ENCODE measurements at places on chromosomes 5 and 9.

GRCh38 chr9:42386477-42386876, 203.0 kb downstream of the SPATA31A6 start:
- DNase-seq = no peak

DNA sequence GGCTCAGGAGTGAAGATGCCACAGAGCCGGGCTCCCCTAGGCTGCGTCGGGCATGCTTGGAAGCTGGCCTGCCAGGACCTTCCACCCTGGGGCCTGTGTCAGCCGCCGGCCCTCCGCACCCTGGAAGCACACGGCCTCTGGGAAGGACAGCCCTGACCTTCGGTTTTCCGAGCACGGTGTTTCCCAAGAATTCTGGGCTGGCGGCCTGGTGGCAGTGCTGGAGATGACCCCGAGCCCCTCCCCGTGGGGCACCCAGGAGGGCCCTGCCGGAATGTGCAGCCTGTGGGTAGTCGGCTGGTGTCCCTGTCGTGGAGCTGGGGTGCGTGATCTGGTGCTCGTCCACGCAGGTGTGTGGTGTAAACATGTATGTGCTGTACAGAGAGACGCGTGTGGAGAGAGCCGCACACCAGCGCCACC, 113.1 kb downstream of the RXRA start:
- DNase-seq = no peak

DNA sequence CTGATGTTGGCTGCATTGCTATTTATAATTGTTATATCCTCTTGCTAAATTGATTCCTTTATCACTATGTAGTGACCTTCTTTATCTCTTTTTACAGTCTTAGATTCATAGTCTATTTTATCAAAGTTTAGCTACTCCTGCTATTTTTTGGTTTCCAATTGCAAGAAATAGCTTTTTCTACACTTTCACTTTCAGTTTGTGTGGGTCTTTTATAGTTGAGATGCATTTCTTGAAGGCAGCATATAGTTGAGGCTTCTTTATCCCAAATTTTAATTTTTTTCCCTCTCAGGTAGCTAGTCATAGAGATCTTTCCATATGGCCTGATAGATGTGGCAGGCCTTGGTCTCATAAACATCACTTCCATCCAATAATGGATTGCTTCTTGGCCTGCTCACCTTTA, 228.5 kb downstream of the COMMD10 start:
- DNase-seq = no peak

- DNase-seq = no peak
These were observed 39.0 kb downstream of the ITK start for GRCh38 chr5:157219491-157220271.

- DNase-seq = no peak
These were observed 101.4 kb downstream of the RALGPS1 start for GRCh38 chr9:127015921-127016512.

DNA sequence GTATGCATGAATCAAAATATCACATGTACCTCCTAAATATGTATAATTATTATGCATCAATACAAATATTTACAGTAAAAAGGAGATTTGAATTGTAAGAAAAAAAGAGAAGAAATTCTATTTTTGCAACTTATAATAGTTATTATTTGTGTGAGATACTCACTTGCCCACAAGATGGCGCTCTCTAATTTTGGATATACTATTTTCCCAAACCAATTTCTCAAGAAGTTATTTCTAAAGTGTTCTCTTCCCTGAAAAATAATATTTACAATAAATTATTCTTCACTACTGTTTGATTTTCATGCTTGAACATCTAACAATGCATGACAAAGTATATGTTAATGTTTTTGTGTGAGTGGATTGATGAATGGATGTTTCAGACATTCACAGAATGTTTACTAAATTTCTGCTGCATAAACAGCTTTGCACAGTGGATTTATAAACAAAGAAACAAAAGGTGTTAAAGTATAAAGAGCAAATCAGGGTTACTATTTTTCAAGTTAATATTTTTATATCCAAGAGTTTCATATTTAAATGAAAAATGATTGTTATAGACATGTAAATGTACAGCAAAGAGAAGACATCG, 503.4 kb downstream of the PDE4D start:
- DNase-seq = peak; percentile 27

DNA sequence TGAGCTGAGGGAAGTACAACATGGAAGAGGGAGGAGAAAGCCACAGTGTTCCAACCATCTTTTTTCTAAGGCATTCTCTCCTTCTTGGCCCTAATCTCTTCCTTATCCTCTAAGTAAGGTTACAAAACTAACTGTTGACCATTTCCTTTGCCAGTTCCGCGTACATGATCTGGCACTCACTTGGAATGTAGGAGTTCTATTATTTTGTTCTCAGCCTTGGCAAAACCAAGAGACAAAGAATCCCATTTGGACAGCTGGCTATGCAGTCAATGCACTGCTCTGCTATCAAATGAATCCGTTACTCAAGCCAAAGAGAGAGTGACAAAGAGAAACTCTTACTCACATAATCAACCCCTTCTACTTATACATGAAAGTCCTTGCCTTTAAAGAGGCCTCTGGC, 410.3 kb downstream of the DTWD2 start:
- no peak for DNase-seq

DNA sequence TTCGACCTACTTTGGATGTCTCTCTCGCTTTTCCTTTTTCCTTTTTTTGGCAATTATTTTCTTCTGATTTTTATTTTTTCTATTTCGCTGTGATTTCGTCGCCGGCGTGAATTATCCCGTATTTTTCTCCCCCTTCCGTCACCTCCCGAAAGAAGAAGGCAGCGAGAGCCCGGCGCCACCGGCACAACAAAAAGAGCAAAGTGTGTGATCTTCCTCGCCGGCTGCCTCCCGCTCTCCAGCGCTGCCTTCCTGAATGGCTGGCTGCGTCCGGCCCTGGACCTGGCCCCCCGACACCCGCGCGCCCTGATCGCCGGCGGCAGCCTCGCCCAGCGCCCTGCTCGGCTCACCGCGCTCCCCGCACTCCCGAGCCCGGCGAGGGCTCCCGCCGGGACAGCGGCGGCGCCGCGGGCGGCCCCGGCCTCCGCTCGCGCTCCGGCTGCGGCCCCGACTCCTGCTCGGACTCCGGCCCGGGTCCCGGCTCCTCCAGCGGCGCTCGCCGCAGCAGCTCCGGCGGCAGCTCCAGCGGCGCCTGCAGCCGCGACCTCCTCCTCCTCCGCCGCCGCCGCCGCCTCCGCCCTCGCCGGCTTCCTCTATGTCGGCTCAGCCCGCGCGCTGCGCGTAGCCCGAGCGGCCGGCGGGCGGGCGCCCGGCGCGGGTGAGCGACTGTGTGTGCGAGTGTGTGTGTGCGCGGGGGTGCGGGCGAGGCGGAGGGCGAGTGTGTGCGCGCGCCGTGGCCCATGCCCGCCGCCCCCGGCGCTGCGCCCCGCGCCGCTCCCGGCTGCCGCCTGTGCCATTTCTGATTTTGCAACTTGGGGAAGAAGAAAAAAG, 960 bp downstream of the NR2F1 start:
- DNase-seq = peak; percentile 31

DNA sequence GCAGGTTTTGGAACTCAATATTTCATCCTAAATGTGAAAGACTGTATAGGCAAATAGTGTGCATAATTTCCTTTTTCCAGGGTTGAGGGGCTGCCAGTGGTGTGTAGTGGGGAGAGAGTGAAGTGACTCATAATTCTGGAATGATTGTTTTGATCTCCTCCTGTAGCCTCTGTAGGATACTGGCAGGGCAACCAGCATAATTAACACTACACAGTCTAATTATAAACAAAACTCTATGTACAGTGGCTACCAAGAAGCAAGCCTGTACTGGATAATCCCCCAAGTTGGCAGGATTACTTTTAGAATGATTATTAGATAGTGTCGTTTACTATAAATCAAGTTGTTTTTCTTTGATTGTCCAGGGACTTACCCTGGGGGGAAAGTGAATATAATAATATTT, 32.2 kb downstream of the LNPEP start:
- no peak for DNase-seq

- no peak for DNase-seq
These were observed 370.8 kb upstream of the RFX3 start for GRCh38 chr9:3896576-3896975.

DNA sequence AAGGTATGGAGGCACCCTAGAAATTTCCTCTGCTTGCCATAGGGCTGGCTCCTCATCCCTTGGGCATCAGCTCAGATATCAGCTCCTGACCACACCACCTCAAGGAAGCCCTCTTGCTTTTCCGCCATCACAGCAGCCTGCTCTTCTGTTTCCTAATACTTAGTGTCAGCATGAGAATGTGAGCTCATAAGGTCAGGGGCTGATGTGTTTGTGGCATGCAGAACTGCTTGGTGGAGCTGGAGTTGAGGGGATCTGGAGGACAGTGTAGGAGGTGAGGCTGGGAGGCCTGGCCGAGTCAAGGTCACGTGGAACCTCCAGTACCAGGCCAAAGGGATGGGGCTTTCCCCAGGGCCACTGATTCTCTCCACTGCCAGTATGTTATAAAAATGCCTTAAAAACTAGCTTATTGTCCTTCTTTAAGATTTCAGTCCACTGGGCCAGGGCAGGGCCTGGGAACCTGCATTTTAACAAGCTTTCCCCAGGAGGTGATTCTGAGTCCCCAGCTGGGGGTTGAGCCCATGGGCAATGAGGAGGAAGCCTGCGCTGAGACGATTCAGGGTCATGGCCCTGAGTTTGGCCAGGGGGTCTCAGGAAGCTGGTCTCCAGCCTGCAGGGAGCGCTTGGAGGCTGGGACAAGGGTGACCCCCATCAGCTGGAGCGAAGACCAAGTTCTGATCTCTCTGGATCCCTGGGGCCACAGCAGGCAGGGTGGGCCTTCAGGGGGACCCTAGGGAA, 28.6 kb downstream of the DAB2IP start:
- no peak for DNase-seq

DNA sequence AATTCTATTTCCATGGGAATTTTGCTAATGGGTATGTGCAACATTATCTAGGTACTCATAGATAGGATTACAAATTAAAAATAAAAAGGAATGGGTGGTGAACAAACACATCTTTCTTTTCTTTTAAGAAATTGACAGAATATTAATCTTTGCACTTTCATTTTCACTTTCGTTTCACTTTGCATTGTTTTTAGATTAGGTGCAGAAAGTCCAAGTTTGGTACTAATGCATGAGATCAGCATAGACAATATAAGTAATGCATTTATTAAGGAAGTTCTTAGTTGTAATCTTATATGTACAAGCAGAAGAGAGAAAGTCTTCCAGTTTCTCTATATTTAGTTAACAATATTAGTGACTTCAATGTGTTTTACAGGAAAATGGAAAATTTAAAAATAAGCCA, 196.5 kb downstream of the COMMD10 start:
- DNase-seq = no peak

DNA sequence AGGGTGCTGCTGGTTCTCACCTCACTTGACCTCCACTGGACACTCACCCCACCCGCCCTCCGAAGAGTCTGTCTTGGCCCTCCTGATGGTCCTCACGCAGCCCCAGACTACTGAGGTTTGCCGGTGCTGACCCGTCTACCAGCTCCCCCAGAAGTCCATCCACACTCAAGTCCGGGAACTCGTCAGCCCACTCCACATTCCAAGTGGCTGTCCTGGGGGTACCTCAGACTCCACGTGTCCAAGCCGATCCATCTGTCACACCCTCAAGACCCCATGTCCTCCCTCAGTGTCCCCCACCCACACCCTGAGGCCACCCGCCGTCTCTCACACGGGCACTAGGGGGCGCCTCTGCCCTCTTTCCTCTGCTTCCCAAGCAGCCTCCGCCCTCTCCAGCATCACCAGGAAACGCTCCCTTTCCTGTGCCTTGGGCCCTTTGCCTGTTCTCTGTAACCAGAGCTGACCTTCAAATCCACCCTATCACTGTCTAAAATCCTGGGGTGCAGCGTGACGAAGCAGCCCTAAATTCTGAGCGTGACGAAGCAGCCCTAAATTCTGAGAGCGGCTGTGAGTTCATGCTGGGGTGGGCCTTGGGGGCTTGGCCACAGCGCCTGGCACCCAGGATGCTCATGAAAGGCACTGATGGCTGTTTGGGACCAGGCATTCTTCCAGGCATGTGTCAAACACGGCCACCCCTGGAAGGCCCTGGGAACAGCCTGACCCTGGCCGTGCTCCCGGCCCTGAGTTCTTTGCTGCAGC, 95.7 kb downstream of the KCNT1 start:
- DNase-seq = peak; percentile 24

DNA sequence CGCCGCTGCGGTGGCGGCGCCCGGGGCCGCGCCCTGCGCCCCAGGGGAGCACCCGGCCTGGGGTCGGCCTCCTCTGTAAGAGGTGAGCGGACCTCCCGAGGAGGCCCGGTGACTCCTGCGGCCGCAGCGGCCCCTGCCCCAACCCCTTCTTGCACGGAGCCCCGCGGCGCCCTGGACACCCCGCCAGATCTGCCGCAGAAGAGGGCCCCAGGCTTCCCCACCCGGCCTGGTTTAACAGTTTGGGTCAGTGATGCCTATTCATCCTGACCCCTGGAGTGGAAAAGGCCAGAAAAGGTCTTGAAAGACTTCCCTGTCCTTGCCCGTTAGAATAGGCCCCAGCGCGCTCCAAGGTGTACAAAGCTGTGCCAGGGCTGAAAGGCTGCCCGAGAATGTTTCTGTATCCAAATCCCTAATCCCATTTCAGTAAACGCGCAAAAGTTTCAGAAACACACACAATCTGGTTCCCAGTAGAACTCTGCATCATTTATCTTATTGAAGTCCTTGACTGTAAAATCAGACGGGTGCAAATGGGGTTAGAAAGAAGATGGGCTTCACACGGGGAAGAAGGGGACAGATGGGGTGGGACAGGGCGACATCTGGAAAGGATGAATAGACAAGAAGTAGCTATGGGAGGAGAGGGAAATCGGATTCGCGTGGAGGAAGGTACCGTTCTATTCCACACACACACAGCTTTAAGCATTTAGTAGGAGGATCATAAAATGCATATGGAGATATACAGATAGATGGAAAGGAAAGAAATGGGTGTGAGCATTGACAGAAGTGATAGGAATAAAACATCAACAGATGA, 1.1 kb upstream of the SSBP2 start:
- DNase-seq = no peak

- peak; percentile 67 for DNase-seq
These were observed 54.4 kb downstream of the GNAQ start for GRCh38 chr9:77977210-77977611.

- DNase-seq = no peak
These were observed 57.3 kb upstream of the C6 start for GRCh38 chr5:41270423-41271251.

DNA sequence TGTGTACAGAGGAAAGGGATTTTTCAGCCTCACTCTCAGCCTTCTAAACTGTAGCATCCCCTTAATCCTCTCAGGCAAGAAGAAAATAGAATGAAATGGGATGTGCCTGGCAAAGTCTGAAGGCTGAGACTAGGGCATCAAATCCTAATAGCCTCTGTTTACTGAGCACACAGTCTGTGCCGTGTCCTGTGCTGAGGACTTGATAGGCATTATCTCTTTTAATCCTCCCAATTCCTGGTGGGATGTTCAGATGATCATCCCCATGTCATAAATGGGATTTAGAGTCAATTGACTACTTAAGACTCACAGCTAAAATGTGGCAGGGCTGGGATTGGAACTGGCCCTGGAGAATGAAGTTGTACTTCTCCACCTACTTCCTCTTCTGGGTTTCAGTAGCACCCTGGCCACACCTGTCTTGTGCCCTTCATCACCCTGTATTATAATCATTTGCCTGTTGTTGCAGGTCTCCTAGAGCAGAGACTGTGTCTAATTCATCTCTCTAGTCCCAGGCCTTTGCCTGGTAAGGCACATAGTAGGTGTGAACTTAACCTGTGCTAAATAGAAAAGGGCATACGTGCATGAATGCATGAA, 81.0 kb downstream of the WWC1 start:
- no peak for DNase-seq

Measured in CD4-positive, alpha-beta T cell treated with Interleukin-6 for 4 hours (primary cell).